Activated naive CD4-positive, alpha-beta T cell treated with anti-CD3 and anti-CD28 coated beads for 36 hours (primary cell): ENCODE measurements at places on chromosomes 11 and 22. TPM values are rescaled to one million over a fixed set of nuclear protein-coding genes. Genes with fewer than 3 reads are reported as not detected.

- no peak for DNase-seq
These were observed 11.3 kb upstream of the P2RY2 start for GRCh38 chr11:73206801-73207200.

DNA sequence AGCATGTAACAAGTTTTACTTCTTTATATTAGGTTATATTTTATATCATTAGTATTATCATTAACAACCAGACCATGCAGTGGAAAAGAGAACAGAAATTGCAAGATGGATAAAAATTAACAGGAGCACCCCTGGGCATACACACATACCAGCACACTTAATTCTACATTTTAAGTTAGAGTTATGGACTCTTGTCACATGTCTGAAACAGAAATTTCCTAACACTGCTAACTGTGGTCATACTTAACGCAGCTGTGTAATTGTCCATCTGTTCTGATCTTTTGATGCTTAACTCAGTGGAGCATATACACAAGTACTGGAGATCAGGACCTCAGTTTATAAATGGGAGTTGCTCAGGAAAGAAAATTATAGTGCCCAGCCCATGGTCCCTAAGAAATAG is 358 bp downstream of the OR52H1 start:
- DNase-seq, result no peak

GRCh38 chr11:85685820-85686459 is at the start of gene CCDC89:
Gene CCDC89 (minus strand): TSS chr11:85686195. CDS start chr11:85686130, 65 bp downstream.
- no peak for DNase-seq

DNA sequence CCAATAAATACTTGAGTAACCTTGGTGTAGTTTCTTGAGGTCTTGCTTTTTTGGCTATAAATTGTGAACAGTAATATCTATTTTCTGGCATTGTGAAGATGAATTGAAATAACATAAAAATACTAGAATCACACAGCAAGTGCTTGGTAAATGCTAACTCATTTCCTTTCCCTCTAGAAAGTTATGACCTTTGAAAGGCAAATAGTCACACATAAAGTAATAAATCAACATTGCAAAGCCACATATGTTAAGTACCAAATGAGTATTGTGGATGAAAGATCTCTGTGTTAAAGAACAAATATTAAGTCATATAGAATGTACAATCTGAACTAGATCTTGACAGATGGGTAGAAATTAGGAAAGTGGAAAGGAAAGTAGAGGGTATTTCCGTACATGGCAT is 559.6 kb upstream of the CCDC90B start:
- DNase-seq, result no peak

Gene BDNF
- total RNA-seq, result not detected
